BJ (cell line): ENCODE measurements at places on chromosomes 5 and 9.

GRCh38 chr9:37251452-37251851, 131.1 kb downstream of the ZCCHC7 start:
- no peak for DNase-seq

DNA sequence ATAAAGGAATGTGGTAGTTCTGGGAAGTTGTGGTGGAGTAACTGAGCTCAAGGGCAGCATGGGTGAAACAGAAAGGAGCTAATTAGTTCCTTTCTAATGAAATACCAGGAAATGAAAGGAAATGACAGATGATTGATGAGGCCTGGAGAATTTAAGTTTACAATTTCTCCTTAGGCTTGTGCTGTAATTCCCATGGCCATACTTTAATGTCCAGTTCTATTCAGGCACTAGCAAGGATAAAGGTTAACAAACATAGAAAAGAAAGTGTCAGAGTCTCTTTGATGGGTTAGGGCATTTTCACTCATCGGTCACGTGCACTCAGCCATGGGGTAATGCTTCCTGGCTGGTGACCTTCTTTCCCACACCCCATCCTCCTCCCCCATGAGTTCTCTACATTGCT, 70.3 kb downstream of the CTSL start:
- no peak for DNase-seq

DNA sequence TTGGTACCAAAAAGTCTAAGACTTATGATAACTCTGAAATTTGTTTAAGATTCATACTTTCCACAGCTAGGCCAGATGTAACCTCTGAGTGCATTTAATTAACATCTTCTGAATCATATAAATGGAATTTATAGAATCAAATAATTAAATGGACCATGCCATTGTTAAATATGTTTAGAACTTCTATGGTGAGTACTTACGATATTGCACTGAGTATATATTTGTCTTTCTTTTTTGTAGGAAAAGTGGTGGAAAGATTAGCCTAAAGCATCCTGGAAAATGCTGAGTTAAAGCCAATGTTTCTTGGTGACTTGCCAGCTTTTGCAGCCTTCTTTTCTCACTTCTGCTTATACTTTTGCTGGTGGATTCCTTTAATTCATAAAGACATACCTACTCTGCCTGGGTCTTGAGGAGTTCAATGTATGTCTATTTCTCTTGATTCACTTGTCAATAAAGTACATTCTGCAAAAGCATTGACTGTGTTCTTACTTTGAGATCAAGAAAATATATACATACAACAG, 11.9 kb downstream of the SPINK6 start:
- no peak for DNase-seq

DNA sequence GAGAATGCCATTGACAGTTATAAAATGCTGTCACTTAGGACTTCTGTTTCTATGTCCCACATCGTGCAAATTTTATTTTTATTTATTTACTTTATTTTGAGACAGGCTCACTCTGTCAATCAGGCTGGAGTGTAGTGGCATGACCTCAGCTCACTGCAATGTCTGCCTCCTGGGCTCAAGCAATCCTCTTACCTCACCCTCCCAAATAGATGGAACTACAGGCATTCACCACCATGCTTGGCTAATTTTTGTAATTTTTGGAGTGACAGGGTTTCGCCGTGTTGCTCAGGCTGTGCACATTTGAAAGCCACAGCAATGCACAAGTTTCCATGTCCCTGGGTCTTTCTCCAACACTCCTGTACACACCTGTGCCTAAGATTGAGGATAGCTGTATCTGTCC, 51.8 kb downstream of the ADAMTS16 start:
- DNase-seq, result no peak

DNA sequence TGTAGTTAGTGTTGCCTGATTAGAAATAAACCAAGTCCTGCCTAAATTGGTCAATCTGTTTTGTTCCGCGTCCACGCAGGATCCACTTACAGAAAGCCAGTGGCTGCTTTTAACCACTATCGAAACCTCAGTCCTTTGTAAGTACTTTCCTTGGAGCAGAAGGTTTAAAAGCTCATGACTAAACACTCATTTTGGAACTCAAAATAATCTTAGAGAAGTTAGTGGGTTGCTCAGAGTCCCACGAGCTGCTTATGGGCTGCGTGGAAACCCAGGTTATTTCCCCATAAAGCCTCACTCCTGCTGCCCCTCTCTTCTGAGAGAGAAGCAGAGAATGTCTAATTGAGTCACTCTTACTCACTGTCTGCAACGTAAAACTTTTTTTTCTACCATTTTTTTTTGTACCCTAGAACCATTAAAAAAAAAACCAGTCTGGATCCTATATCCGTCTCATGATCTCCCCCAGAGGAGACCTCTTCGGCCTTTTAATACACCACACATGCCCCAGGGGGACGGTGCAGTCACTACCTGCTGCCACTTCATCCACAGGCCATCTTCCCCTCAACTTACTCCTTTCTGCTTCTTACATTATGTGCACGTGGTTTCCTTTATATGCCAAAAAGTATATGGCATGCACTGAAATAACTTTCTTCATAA, 7.6 kb downstream of the BASP1 start:
- DNase-seq, result no peak

DNA sequence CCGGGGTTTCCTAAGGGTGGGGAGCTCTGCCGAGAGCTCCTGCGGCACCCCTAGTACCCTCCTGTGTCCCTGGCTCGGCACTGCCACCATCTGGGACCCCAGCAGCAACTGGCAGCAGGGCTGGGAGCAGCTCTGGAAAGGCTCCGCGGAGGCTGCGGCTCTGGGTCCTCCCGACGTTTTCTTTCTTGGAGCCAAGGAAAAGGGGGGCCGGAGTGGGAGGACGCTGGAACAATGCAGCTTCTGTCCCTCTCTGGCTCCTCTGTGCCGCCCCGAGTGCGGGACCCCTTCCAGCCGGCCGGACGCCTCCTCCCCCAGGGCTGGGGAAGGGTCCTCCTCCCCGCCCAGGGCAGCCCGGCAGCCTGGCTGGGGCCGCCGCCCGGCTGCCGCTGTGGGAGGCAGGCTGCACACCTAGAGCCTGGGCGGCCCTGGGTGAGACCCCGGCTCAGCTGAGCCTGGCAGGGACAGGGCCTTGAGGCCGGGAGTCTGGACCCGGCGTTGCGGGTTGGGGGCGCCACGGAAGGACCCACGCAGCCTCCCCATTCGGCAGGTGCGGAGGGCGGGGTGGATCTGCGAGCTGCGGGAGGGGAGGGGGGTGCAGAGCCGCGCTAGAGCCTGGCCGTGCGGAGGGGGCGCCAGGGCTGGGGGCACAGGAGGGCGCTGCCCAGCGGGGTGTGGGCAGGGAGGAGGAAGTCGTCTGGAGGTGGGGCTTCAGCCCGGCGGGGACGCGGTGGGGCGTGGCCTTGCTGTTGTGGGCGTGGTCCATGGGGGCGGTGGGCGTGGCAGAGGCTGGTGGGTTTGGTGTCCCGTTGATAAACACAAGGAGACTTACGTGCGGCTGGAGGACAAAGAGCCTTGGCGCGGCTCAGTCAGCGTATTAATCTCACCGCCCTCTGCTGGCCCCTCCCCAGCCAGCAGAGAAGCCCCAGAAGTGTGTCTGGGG, 15.1 kb downstream of the GPSM1 start:
- no peak for DNase-seq

- no peak for DNase-seq
Measured at GRCh38 chr5:58404734-58405133, 55.2 kb downstream of the PLK2 start.

DNA sequence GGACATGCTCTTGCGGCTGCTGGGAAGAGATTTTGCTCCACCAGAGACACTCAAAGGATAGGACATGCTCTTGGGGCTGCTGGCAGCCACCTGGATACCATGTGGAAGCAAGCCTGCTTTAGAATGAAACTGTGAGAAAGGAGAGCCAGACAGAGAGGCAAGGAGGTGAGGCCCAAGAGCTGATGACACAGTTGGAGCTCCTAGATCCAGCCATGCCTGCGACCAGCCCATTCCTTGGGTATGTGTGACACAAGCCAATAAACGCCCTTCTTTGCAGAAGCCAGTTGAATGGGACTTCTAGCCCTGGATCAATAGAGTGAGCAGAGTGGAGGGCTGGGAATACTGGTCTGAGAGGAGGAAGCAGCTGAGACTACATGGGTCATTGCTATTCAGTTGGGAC, 69.6 kb downstream of the SMIM23 start:
- DNase-seq, result no peak

- DNase-seq, result no peak
Measured at GRCh38 chr9:136808806-136809158, 1.0 kb downstream of the RABL6 start.

DNA sequence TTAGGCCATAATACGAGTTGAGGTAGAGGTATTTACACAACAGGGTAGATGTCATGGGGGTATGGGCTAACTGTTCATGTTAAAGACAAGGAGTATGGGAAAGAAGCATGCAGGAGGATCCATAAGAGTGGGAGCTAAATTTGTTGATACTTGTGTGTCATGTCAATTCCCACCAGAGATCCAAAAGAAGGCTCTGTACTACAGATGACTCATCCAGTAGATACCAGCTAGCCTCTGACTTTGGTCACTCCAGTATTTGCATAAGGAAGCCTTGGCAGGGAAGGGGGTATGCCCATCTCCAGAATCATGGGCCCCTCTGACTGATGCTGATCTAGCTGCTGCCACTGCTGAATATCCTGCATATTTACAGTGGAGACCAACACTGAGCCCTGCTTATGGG, 743.7 kb upstream of the GRAMD2B start:
- DNase-seq, result no peak

GRCh38 chr9:33170464-33171415, 3.6 kb upstream of the B4GALT1 start:
- DNase-seq, result no peak

- no peak for DNase-seq
Measured at GRCh38 chr9:94909250-94909894, 182.9 kb downstream of the AOPEP start.

DNA sequence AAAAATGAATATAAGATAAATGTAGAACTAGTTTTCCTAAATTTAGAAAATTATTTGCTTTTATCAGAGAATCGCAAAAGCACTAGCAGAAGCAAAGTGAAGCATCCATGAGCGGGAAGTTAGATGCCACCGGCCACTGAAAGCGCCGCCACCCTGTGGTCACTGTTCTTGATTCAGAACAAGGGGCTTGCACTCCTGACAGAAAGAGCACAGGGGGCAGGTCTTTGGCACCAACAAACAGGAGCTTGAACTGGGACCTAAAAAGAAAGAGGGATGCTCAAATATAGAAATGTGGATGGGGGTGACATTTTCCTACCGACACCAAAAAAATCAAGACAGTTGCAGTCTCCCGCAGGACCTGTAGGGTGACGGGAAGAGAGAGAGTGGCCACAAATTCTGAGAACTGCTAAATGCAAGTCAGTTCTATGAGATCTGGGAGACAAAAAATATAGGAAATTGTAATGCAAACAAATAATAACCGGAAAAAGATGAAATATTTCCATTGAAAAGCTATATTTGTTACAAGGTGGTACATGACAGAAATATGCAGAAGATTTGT, 144.3 kb downstream of the CDH12 start:
- DNase-seq, result no peak

- DNase-seq, result no peak
Measured at GRCh38 chr5:165083394-165083793, 1578.0 kb downstream of the MAT2B start.

DNA sequence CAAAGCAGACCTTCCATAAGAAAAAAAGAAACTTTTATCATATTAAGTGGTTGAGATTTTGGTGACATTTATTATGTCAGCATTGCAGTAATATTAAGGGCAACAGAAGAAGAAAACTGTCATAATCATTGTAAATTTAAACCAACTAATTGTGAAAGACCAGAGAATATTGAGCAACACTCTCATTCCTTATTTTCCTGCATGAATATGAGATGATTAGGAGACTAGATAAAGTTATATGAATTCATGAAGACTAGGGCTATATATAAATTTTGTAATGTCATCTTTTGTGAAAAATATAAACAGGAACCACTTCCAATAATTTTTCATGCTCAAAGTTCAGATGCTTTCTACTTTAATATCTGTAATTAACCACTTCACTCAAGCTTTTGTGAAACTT, 974.5 kb upstream of the CDH10 start:
- DNase-seq, result no peak

- DNase-seq, result no peak
Measured at GRCh38 chr5:63050916-63051315, 472.3 kb downstream of the LRRC70 start.

GRCh38 chr5:8058616-8059190, 189.8 kb downstream of the MTRR start:
- DNase-seq, result no peak

DNA sequence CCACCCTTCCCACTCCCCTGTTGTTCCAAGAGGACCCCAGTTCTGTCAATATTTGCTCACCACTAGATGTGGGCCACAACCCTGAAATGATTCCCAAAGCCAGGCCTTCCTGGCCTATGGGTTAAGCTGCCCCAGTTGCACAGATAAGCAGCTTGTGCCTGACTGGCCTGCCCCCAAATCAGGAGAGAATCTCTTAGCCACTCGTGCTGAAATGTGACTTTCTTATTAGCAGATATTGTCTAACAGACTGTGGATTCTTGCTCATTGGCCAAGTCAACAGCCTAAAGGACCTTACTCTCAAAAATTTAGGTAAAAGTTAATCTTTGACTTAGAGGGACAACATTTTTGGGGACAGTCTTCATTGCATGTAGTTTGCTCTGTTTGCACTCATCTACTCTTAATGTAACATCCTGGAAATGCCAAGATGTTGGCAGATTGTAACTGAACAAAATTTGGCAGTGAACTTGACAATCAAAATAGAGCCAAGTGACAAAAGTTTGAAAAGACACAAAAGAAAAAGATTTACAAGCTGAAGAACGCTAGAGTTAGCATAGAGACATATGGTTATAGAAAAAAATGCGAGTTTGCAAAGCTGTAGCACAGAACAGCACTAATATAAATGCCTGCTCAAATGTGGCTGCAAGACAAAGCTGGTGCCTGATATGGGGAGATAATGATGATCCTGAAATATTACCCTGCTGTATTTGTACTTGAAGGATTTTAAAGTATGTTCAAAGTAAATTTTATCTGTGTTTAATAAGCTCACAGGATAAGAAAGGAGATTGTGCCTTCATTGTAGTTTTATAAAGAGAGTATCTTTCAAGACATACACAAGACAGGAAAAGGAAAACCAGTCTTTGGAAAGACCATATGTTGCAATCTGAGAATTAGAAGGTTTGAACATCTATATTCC, 29.0 kb upstream of the FSD1L start:
- DNase-seq, result no peak

GRCh38 chr5:136626531-136626930, 261.2 kb upstream of the TRPC7 start:
- DNase-seq, result no peak

- DNase-seq, result no peak
Measured at GRCh38 chr5:502325-503079, 21.7 kb downstream of the SLC9A3 start.
